ENCODE measurements at places on chromosomes 3 and 15.
A peak's percentile ranks its signal among the peaks of the same experiment; 100 is the strongest.

- no peaks in the 10 kb centered on the region for H3K4me1 ChIP-seq
- peaks cover 3% of the 10 kb centered on the region for H3K27me3 ChIP-seq
- H3K4me3 ChIP-seq = no peak overlapping the region
- H3K36me3 ChIP-seq = no peaks in the 10 kb centered on the region
- no peak overlapping the region for H3K27ac ChIP-seq
Measured at GRCh38 chr15:35150361-35150760, 65.3 kb upstream of the NANOGP8 start.

GRCh38 chr3:62892951-62893350 lies 17.7 kb upstream of the CADPS start:
- DNase-seq = no peak
- peaks cover 10% of the 10 kb centered on the region for H3K27me3 ChIP-seq
- H3K27ac ChIP-seq = no peak overlapping the region
- no peaks in the 10 kb centered on the region for H3K36me3 ChIP-seq
- H3K4me1 ChIP-seq = no peaks in the 10 kb centered on the region

GRCh38 chr3:195064300-195064931 lies 206.5 kb downstream of the XXYLT1 start:
- no peak overlapping the region for H3K27ac ChIP-seq
- DNase-seq = no peak
- H3K4me3 ChIP-seq = no peak overlapping the region
- peaks cover 48% of the 10 kb centered on the region for H3K36me3 ChIP-seq

DNA sequence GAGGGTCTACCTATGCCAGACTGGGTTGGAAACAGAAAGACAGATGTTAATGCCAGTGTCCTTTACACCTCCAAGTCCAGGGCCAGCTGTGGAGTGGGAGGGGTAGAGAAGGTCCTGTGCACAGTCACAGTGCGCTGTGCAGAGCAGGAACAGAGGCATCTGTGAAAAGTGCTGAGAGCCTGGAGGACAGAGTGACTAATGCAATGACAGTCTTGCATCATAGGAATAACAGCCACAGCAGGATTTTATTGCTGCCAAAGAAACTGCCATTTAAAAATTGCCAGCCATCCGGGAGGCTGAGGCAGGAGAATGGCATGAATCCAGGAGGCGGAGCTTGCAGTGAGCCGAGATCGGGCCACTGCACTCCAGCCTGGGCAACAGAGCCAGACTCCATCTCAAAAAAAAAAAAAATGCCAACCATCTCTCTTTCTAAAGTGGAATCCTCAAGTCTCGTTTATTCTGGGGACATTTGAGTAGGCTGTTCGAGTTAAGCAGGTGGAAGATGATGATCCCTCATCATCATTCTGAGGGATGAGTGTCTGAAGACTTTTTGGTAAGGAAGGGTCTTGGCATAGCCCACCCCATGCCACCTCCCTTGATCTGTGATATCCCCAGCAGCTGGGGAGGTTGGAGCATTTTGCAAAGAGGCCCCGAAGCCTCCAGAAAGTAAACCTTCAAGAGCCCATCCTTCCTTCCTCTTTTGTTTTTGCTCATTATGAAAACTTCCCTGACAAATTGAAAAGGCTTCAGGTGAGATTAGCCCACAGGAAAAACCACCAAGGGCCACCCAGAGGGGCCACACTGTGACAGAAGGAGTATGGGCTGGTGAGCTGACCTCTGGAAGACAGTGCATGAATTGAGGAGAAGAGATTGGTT lies 7.7 kb downstream of the CCR2 start:
- no peaks in the 10 kb centered on the region for H3K36me3 ChIP-seq
- no peaks in the 10 kb centered on the region for H3K4me1 ChIP-seq
- H3K4me3 ChIP-seq = no peak overlapping the region
- no peak overlapping the region for H3K27ac ChIP-seq
- no peak for DNase-seq
- H3K27me3 ChIP-seq = peaks cover 29% of the 10 kb centered on the region

DNA sequence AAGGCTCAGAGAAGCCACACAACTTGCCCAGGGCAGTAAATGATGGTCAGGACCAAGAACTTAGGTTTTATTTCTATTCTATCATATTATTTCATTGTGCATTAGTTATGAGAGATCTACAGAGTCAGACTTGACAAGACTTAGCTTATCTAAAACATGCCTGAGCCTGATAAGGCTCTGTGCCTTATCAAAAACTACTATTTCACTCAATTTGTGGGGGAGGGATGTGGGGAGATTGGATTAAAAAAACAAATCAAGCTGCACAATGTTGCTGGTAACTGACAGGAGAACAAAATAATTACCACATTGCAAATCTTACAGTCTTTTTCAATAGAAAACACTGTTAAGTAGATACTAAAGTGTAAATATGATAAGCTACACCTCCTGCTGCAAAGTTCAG lies 16.0 kb downstream of the HACD2 start:
- no peak overlapping the region for H3K4me3 ChIP-seq
- peaks cover 7% of the 10 kb centered on the region for H3K4me1 ChIP-seq
- DNase-seq = no peak

- peaks cover 22% of the 10 kb centered on the region for H3K4me1 ChIP-seq
- H3K36me3 ChIP-seq = no peaks in the 10 kb centered on the region
- no peak overlapping the region for H3K4me3 ChIP-seq
- no peak overlapping the region for H3K27ac ChIP-seq
- H3K27me3 ChIP-seq = peaks cover 7% of the 10 kb centered on the region
Measured at GRCh38 chr3:169227911-169228310, 435.6 kb downstream of the MECOM start.

- H3K36me3 ChIP-seq = peaks cover 5% of the 10 kb centered on the region
- H3K4me3 ChIP-seq = peak overlapping the region; percentile 19
- peak overlapping the region; percentile 98 for H3K27ac ChIP-seq
- peaks cover 76% of the 10 kb centered on the region for H3K4me1 ChIP-seq
- H3K27me3 ChIP-seq = no peaks in the 10 kb centered on the region
- DNase-seq = peak; percentile 42
Measured at GRCh38 chr3:182568261-182568660, 225.0 kb upstream of the ATP11B start.

- peaks cover 84% of the 10 kb centered on the region for H3K36me3 ChIP-seq
- no peak overlapping the region for H3K4me3 ChIP-seq
- H3K27ac ChIP-seq = no peak overlapping the region
- no peaks in the 10 kb centered on the region for H3K27me3 ChIP-seq
- no peak for DNase-seq
Measured at GRCh38 chr3:37029516-37030163, 36.3 kb downstream of the MLH1 start.

GRCh38 chr3:31014317-31015040 lies 120.0 kb upstream of the GADL1 start:
- H3K4me3 ChIP-seq = no peak overlapping the region
- no peaks in the 10 kb centered on the region for H3K4me1 ChIP-seq
- H3K36me3 ChIP-seq = no peaks in the 10 kb centered on the region
- no peak overlapping the region for H3K27ac ChIP-seq
- peaks cover 3% of the 10 kb centered on the region for H3K27me3 ChIP-seq

GRCh38 chr15:70147178-70147760 lies 49.6 kb upstream of the TLE3 start:
- no peak overlapping the region for H3K27ac ChIP-seq
- peaks cover 63% of the 10 kb centered on the region for H3K4me1 ChIP-seq
- no peak overlapping the region for H3K4me3 ChIP-seq
- no peak for DNase-seq
- H3K36me3 ChIP-seq = peaks cover 7% of the 10 kb centered on the region

GRCh38 chr3:170840291-170840859 lies 29.6 kb downstream of the RPL22L1 start:
- peaks cover 2% of the 10 kb centered on the region for H3K4me1 ChIP-seq
- DNase-seq = no peak
- H3K36me3 ChIP-seq = no peaks in the 10 kb centered on the region
- H3K4me3 ChIP-seq = no peak overlapping the region
- peaks cover 4% of the 10 kb centered on the region for H3K27me3 ChIP-seq

DNA sequence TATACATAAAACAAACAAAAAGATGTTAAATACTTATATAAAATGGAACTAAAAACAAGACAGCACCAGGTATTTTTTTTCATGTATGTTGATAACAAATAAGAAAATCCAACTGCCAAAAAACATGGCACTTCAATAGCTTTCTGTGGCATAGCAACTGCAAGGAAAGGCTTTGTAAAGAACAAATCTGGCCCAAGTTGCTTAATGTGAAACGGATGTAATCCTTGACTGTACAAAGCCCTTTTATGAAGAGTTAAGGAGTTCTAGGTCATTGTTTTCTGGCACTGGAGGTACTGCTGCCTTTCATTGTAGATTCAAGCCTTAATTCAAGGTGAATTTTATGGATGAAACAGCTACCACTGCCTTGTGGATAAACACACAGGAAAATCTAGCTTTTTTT lies 68.8 kb upstream of the SLC12A8 start:
- H3K27me3 ChIP-seq = no peaks in the 10 kb centered on the region
- peaks cover 19% of the 10 kb centered on the region for H3K36me3 ChIP-seq
- DNase-seq = no peak
- peaks cover 4% of the 10 kb centered on the region for H3K4me1 ChIP-seq
- no peak overlapping the region for H3K27ac ChIP-seq

- H3K4me1 ChIP-seq = peaks cover 8% of the 10 kb centered on the region
- no peak overlapping the region for H3K27ac ChIP-seq
- H3K27me3 ChIP-seq = peaks cover 43% of the 10 kb centered on the region
- peak; percentile 80 for DNase-seq
- H3K4me3 ChIP-seq = no peak overlapping the region
Measured at GRCh38 chr3:139111392-139112229, 66.9 kb upstream of the PRR23C start.

DNA sequence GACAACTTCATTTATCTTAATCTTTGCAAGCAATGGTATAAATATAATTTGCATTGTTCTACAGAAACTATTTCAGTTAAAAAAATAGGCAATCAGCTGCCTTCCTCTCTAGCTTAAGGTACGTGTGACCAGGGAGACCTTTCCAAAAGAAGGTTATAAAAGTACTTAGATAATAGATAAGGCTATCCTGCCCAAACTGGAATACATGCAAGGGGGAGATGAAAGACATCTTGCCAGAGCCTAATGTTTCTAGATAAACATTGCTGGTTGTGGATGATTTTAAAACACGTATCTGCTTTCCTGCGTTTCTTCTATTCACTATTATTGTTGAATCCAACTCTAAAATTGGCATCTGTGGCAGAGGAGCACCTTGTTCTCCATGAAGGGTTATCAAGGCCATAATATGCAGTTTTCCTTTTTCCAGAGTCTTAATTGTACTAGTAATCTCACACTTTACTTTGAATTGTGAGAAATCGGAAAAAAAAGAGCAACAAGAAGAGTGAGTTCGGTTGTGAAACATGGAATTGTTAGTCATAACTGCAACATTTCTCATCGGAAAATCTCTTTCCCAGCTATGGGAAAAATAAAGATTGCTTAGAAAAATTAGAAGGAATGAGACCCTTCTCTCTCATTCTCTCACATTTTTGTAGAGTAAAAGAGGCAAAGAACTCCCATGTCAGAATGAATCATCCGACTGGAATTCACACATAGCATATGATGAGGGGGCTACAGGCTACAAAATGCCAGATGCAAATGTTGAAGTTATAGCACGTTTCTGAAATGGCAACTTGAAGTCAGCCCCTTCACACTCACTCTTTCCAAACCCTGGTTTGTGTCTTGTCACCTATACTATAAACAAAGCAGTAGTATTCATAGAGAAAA lies 936.1 kb upstream of the NR2F2 start:
- H3K36me3 ChIP-seq = peaks cover 41% of the 10 kb centered on the region
- no peak for DNase-seq
- H3K4me1 ChIP-seq = peaks cover 30% of the 10 kb centered on the region
- H3K27me3 ChIP-seq = no peaks in the 10 kb centered on the region
- peak overlapping the region; percentile 64 for H3K27ac ChIP-seq
- H3K4me3 ChIP-seq = no peak overlapping the region

DNA sequence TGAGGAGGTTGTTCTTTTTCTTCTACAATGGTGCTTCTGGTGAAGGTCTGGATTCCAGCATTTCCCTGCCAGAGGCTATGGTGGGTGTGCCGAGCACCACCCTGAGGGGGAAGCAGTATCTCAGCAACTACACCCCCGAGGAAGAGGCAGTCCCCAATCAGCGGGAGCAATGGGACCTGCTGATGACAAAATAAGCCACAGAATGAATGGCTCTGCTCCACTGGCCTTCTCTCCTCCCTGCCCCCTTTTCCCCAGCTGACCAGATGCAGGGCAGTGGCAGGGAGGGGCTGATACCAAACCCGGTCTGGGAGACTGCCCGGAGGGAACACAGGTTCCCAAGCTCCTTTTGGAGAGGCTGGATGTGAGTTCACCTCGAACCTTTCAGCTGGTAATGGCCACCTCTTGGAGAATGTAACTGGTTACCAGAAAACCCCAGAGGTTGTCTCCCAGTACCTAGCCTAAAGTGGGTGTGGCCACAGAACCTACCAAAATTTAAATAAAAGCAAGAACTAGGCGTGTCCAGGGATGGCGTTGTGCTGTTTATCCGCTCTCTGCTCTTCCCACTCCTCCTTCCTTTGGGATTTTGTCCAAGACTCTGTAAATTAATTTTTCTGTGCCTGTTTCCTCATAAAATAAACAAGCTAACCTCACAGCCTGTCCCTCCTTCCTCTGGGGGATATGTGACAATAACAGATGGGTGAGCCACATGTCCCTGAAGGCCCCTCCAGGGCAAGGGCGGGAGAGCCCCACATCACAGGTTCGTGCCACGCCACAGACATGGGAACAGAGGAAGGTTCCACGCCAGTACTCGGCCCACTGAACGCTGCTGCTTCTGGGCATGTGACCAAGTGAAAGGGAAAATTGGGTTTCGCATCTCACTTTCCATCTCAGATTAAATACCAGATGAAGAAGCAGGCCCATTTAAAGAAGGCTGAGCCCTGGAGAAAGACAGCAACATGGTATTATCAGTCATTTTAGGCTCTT lies 35.1 kb upstream of the SPTBN5 start:
- no peak for DNase-seq
- no peak overlapping the region for H3K27ac ChIP-seq
- H3K4me1 ChIP-seq = peaks cover 43% of the 10 kb centered on the region
- no peak overlapping the region for H3K4me3 ChIP-seq
- H3K36me3 ChIP-seq = no peaks in the 10 kb centered on the region

DNA sequence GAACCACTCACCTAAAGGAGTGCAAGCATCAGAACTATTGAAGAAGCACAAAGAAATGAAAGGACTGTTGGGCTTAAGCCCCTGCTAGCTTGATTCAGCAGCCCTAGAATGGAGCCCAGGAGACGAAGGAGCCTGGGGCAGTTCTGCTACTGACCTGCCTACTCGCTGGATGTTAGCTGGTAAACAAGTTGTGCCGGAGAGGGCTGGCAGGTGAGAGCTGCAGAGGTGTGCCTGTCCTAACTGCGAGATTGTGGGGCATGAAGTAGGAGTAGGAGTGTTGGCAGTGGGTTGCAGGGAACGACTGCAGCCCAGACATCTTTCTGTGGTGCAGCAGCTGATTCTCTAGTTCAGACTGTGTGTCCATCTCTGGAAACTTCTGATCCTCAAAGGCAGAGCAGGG lies 75.2 kb upstream of the GSK3B start:
- no peaks in the 10 kb centered on the region for H3K36me3 ChIP-seq
- peaks cover 11% of the 10 kb centered on the region for H3K4me1 ChIP-seq
- DNase-seq = no peak

DNA sequence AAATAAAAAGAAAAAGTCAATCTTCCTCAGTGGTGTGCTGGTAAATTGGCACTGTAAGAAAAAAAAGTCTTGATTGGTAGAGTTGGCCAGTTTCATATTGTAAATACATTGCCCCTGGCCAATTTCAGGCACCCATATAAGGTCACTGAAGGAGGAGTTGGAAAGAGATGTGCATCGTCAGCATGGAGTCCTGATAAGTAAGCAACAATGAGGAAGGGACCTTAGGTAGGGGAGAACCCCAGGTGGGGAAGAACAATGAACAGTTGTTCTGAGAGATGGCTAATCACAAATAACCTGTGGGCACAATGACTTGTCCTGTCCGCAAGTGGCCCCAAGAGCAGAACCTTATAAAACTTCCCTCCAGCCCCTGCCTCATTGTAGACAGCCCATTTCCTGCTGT lies 8.6 kb upstream of the CYP8B1 start:
- H3K27ac ChIP-seq = no peak overlapping the region
- peaks cover 9% of the 10 kb centered on the region for H3K4me1 ChIP-seq
- no peak for DNase-seq
- no peaks in the 10 kb centered on the region for H3K36me3 ChIP-seq
- peaks cover 32% of the 10 kb centered on the region for H3K27me3 ChIP-seq
